ENCODE measurements at places on chromosomes 13 and 19. TPM values are rescaled to one million over a fixed set of nuclear protein-coding genes. Genes with fewer than 3 reads are reported as not detected.

DNA sequence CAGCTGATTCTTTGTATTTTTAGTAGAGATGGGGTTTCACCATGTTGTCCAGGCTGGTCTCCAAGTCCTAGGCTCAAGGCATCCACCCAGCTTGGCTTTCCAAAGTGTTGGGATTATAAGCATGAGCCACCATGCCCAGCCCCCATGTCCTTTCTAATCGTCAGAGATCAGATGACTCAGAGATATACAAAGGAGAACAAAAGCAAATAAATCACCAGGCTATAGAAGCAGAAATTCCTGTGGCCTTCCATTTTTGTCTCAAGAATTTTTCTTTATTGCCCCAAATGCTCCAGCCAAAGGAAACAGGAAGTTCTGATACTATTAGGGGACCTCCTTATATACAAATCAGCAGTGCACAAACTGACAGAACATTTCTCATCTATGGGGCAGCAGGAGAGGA, 207.8 kb downstream of the RFC3 start:
- DNase-seq: peak; percentile 10

FREM2 gene
- 0.46 TPM for total RNA-seq

AP1M2 gene
- 14.8 TPM for total RNA-seq

ICAM4 gene
- total RNA-seq: not detected
